NCI-H82 (cell line): ENCODE measurements at places on chromosomes 7 and 10.

GRCh38 chr10:73892310-73893030 lies 18.1 kb upstream of the CAMK2G start:
- no peak for DNase-seq

GRCh38 chr10:63200431-63200830 lies 67.3 kb downstream of the NRBF2 start:
- DNase-seq = no peak

DNA sequence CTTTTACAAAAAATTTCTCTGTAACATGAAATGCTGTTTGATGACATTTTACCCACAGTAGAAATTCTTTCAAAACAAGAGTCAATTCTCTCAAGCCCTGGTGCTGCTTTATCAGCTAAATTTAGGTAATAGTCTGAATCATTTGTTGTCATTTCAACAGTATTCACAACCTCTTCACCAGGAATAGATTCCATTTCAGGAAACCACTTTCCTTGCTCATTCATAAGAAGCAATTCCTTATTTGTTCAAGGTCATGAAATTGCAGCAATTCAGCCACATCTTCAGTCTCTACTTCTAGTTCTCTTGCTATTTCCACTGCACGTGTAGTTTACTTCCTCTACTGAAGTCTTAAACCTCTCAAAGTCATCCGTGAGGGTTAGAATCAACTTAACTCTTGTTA lies 14.1 kb downstream of the STAG3 start:
- no peak for DNase-seq

- DNase-seq = no peak
Measured at GRCh38 chr10:29646960-29647461, 12.2 kb upstream of the SVIL start.

DNA sequence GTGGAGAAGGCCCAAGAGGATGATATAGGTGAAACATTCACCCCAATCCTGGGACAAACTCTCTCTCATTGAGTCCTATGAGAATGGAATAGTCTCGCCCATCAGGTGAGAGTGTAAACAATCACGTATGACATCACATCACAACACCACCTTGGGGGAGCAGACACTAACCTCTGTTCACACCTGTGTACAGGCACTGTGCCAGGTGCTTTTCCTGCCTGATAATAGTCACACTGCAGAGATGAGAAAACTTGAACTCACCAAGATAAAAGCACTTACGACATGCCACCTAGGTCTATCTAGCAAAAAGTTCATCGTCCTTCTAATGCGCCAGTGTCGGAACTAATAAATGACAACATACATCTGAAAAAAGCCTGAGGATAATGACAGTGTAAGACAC lies 187.8 kb downstream of the FAM107B start:
- no peak for DNase-seq

- DNase-seq = no peak
Measured at GRCh38 chr10:36730316-36730715, 395.1 kb upstream of the ANKRD30A start.

- no peak for DNase-seq
Measured at GRCh38 chr7:11415101-11415500, 416.9 kb downstream of the THSD7A start.

DNA sequence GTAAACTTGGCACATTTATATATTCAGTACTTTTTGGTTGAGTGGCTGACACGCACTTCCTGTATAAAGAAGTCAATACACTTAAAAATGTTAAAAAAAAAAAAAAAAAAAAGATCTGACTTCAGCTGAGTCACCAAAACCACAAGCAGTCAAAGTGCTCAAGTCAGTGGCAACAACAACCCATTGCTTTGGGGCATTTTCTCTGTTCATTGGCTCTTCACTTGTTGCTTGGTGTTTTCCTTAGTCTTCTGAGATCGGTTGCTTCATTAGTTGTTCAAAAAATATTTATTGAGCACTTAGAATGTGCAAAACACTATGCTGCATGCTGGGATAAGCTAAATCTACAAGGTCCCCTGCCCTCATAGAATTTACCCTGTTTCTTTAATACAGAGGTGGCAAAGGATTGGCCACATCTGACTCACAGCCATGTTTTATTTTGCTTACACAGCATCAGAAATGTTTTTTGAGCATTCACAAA lies 63.7 kb downstream of the ZNRF2 start:
- no peak for DNase-seq

GRCh38 chr10:104334965-104335650 lies 3.2 kb downstream of the ITPRIP start:
- DNase-seq = no peak

GRCh38 chr10:59995862-59996261 lies 89.5 kb upstream of the CCDC6 start:
- DNase-seq = no peak

GRCh38 chr7:16065939-16066338 lies 355.4 kb downstream of the CRPPA start:
- no peak for DNase-seq

GRCh38 chr10:4448030-4448429 lies 378.0 kb upstream of the AKR1E2 start:
- DNase-seq = no peak

GRCh38 chr7:31102973-31103850 lies 51.1 kb downstream of the ADCYAP1R1 start:
- no peak for DNase-seq

DNA sequence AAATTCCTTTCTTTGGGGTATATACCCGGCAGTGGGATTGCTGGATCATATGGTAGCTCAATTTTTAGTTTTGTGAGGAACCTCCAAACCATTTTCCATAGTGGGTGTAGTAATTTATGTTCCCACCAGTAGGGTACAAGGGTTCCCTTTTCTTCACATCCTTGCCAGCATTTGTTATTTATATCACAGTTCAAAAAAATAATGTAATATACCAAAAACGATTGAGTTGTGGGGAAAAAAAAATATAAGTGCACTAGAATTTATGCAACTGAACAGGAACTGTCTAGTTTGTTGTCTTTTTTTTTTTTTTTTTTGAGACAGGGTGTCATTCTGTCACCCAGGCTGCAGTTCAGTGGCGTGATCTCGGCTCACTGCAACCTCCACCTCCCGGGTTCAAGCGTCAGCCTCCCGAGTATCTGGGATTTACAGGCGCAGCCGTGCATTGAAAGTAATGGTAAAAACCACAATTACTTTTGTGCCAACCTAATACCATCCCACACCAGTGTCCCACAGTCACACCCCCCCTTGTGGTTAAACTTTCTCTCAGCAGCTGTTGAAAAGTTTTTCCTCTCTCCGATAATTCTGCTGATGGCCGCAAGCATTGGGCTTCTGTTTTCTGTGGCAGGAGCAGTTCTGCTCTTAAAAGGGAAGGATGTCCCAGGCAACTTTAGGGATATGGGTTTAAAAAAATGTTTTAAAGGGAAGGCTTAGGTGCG lies 6.8 kb upstream of the LAT2 start:
- peak; percentile 59 for DNase-seq

DNA sequence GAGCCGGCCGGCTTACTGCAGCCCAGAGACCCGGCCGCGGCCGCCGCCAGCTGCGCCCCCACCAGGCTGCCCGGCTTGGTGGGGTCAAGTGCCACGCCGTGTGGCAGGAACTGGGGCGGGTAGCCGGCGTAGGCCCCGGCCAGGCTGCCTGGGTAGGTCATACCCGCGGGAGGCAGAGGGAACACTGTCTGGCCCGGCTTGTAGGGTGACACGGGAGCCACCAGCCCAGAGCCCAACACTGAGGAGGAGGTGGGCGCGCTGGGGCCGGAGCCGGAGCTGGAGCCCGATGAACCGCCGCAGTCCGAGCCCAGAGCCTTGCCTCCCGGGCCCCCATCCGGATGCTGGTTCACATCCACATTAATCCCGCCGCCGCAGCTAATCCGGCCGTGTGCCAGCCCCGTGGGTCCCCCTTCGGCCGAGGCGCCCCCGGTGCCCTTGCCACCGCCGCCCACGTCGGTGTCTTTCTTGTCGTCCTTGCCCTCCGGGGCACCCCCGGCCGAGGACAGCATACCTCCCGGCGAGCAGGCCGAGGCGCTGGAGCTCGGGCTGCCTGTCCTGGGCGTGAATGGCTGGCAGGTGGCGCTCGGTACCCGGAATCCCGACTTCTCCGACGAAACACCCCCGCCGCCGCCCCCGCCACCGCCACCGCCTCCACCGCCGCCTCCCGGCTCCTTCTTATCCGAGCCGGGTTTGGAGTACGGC lies 2.0 kb downstream of the ZNF503 start:
- peak; percentile 56 for DNase-seq

- no peak for DNase-seq
Measured at GRCh38 chr7:114148779-114149178, 230.0 kb upstream of the PPP1R3A start.

DNA sequence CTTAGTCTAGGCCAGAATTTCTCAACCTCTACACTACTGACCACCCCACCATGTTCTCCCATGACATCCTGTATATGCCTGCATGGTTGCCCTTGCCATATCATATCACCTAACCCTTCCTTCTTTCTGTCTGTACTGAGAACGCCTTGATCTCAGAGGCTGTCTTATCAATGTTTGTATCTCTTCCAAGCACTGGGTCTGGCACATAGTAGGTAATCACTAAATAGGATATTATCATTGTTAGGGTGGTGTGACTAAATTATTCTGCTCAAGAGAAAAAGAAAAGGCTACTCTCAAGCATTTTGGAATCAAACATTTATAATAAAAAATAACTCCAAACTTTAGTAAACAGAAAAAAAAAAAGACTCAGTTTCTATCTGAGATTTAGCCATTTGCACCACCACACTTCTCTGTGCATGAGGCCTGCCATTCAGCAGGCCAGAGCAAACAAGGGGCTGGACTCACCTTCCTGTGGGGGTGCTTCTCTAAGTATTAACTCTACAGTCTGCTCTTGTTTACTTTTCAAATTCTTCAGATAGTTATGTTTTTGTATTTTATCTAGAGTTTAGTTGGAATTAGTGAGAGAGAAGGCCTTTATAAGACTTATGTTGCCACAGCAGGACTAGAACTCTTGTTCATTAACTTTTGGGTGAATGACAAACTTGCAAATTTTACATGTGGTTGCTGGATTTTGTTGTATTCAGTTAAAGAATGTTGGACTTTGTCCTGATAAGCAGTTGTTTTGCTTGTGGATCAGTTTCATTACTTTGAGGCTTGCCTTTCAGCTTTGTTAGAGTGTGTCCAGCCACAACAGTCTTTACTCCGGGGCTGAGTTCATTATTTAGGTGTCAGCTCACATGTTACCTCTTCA lies 5.4 kb downstream of the AGBL3 start:
- no peak for DNase-seq

GRCh38 chr10:77497748-77498147 lies 139.9 kb downstream of the KCNMA1 start:
- DNase-seq = no peak

DNA sequence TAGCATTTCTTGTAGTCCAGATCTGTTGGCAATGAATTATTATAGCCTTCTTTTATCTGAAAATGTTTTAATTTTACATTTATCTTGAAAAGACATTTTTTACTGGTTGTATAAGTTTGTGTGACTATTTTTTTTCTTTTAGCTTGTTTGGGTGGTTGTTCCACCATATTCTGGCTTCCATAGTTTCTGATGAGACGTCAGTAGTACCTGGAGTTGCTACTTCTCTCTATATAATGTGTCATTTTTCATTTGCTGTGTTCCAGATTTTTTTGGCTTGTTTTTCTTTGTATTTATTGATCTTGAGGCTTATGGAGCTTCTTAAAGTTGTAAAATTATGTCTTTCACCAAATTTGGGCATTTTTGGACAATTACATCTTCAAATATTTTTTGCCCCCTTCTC lies 168.8 kb downstream of the DNAJB6 start:
- no peak for DNase-seq

- no peak for DNase-seq
Measured at GRCh38 chr10:133024704-133025557, 62.8 kb upstream of the ADGRA1 start.

DNA sequence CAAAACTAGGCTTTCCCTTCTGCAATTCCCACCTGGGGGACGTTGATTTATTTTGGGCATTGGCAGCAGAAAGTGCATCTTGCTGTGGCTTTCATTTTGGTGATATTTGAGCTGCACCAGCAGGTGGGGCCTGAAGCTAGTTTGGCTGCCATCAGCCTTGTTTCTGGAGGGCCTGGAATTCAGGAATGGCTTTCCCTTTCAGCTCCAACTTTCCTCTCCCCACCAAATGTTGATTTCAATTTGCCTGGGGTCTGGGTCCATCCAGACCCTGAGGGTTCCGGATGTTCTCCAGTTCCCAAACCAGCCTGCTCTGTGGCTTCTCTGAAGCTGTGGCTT lies 640.4 kb downstream of the TYW1 start:
- DNase-seq = peak; percentile 30

DNA sequence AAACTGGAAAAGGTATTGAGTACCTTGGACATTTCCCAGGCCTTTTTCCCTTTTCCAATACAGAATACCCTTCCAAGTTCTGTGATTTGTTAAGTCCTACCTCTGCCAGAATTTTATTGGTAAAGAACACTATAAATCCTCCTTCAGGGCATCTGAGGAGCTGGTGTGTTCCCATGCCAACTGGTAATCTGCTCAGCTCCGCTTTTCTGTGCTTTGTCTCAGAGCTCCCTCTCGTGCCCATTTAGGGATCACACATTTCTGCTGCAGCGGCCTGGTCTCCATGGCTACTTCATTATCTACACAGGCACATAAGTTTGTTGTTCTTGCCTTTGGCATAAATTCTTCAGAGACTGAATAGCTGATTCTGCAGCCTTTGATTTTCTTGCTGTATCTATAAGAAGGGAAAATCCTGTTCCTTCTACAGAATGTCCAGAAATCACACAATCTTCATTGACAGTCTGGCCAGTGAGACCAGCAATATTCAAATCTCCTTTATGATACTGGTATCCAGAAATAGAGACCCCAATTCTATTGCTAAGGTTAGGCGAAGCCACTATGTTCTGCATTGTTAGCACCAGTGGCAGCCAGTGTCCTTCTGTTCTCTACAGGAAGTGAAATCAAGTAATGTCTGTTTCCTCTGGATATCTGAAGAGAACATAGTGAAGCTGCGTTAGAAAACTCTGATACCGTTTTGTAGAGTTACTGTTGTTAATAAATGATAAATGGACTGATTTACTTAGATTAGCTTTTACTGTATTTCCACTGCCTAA lies 51.9 kb downstream of the DENND11 start:
- peak; percentile 84 for DNase-seq

- no peak for DNase-seq
Measured at GRCh38 chr10:132362151-132362611, 30.2 kb downstream of the LRRC27 start.
